Stimulated activated CD4-positive, alpha-beta T cell treated with anti-CD3 and anti-CD28 coated beads, Interleukin-1b, Interleukin-23, amount 100 ng/mL, for 1 hour (primary cell): ENCODE measurements at places on chromosomes 11 and 22.

DNA sequence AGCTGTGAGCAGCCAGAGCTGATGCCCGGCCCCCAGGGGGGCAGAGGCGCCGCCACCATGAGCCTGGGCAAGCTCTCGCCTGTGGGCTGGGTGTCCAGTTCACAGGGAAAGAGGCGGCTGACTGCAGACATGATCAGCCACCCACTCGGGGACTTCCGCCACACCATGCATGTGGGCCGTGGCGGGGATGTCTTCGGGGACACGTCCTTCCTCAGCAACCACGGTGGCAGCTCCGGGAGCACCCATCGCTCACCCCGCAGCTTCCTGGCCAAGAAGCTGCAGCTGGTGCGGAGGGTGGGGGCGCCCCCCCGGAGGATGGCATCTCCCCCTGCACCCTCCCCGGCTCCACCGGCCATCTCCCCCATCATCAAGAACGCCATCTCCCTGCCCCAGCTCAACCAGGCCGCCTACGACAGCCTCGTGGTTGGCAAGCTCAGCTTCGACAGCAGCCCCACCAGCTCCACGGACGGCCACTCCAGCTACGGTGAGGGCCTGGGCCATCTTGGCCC is 6.1 kb downstream of the CDC42EP1 start:
- DNase-seq: no peak

GRCh38 chr11:10158461-10158860 is 135.6 kb downstream of the SBF2 start:
- DNase-seq: no peak

- no peak for DNase-seq
These were observed 35.1 kb downstream of the TRIOBP start for GRCh38 chr22:37731804-37732471.

- DNase-seq: no peak
These were observed 62.1 kb upstream of the NUP50 start for GRCh38 chr22:45101515-45102227.

DNA sequence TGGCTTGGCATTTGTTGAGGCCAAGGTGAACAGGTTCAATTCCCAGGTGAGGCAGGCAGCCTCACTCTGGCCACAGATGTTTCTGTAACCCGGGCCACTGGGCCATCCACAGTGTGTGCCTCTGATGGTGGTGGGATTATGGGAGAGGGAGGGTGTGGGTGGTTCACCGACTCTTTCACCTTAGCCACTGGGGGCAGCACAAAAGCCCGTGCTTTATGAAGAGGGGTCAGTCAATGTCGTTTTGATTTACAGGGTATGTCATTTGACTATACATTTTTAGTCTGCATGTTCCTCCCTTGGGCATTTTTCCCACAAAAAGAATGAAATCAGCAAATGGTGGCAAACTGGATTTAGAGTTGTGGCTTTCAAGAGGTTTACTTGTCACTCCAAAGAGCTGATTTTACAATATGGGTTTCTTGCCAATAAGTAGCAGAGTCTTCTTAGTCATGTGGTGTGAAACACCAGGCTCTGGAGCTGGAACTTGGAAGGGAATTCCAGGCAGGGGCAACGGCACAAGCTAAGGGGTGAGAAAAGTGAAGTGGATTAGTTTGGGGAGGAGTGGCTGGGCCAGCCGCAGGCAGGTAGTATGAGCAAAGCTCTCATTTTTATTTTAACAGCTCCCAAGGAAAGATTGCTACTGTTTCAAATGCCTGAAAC is 217.8 kb upstream of the ZBED5 start:
- no peak for DNase-seq

DNA sequence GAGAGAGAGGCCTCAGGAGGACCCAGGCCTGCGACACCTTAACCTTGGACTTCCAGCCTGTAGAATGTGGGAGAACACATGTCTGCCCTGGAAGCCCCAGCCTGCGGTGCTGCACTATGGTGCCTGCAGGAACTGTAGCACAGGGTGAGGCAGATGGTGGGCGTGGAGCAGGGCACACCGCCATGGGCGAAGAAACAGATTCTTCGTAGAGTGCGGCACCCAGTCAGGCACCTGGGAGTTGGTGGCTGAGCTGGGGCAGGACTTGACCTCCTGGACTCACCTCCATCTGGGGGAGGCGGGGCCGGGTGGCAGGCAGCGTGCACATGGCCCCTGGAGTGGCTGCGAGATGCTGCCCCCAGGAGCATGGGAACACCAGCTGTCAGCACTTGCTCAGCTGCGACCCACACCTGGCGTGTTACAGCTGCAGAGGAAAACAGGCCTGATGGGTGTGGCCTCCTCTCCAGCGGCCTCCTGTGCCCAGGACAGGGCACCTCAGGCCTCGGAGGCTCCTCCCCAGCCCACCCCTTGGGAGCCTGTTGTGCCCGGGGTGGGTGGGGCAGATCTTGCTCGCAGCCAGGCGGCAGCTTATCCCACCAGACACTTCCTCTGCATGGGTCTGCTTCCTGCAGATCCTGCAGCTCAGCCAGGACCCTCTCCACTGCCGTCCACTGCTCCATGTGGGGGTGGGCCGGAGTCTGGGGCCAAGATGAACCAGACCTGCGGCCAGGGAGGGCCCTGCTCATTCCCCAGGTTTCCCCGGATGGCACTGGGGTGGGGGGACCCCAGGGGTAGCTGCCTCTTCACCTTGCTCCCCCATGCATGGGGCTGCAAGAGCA is 80.4 kb downstream of the MYEOV start:
- no peak for DNase-seq

- DNase-seq: peak; percentile 73
These were observed 36.2 kb downstream of the TBC1D22A start for GRCh38 chr22:46798366-46799350.

DNA sequence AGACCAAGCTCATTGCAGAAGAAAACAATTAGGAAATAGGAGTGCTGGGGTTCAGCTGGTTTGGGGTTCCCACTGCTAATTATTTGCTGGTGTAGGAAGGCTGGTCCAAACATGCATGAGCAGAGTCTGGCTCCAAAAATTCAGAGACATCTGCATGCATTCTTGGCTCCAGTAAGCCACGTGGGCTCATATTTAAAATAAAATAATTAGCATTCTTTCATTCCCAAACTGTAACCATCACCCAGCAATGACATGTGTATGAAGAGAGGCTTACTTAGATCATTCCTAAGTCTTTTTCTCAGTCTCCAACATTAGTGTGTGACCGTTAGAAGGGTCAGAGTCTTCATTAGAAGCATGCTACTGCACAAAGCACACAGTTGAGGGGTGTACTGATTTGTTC is 58.4 kb downstream of the EFCAB6 start:
- DNase-seq: no peak

- DNase-seq: no peak
These were observed 7.2 kb upstream of the OSM start for GRCh38 chr22:30273711-30274436.

- no peak for DNase-seq
These were observed 20.1 kb upstream of the SIK2 start for GRCh38 chr11:111582163-111582562.

- DNase-seq: no peak
These were observed 79.1 kb upstream of the WNT7B start for GRCh38 chr22:46055911-46056545.

GRCh38 chr22:29072979-29073617 is at the start of gene KREMEN1:
Gene KREMEN1 (plus strand): TSS chr22:29073035. CDS start chr22:29073131, 96 bp downstream.
- DNase-seq: no peak

GRCh38 chr11:44986315-44986714 is 35.6 kb upstream of the TP53I11 start:
- DNase-seq: no peak

DNA sequence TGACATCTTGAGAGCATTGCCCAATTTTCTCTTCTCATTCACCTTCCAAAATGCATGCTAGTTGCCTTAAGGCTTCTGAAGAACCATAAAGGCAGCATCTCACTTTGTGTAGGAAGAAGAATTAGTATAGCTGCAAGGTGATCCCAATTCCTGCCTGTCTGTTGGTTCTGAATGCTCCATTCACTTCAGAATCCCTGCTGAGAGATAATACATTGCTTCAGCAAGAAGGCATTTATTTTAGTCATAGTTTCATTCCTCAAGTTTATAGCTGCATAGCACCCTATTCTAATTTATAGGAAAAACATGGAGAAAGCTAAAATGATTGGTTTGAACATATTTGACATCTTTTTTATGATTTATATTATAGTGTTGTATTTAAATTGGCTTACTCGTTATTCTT is 181.3 kb downstream of the METTL15 start:
- DNase-seq: no peak

- DNase-seq: no peak
These were observed 36.9 kb downstream of the PPP2R1B start for GRCh38 chr11:111729071-111729830.

- DNase-seq: no peak
These were observed 481 bp downstream of the ANGPTL5 start for GRCh38 chr11:101915791-101916291.

DNA sequence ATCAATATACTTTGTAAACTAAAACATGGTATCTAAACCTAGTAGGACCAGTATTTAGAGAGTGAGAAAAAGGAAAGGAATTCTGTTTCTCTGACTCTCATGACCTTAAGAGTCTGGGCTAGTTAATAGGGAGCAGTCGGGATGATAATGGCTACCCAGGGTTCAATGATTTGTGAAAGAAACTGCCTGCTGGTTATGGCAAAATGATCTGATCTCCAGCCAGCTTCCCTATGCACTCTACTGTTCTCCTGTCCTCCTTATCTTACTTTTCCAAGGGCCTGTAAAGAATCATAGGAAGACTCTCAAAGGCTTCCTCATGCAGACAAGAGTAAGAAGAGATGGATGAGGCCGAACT is 193.1 kb upstream of the PITPNB start:
- DNase-seq: no peak
